ENCODE measurements at places on chromosomes 4 and X.

GRCh38 chr4:98430708-98431403 lies 169.7 kb downstream of the RAP1GDS1 start:
- no peak for DNase-seq

DNA sequence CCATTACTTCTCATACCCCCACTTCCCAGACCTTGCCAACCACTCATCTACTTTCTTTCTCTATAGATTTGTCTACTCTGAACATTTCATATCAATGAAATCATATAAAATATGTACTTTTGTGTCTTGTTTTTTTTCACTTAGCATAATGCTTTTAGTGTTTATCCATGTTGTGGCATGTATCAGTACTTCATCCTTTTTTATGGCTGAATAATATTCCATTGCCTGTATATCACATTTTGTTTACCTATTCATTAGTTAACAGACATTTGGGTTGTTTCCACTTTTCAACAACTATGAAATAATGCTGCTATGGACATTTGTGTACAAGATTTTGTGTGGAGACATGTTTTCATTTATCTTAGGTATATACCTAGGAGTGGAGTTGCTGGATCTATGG lies 324.1 kb downstream of the OPHN1 start:
- DNase-seq: no peak

GRCh38 chr4:7908668-7909067 lies 31.0 kb downstream of the AFAP1 start:
- no peak for DNase-seq

DNA sequence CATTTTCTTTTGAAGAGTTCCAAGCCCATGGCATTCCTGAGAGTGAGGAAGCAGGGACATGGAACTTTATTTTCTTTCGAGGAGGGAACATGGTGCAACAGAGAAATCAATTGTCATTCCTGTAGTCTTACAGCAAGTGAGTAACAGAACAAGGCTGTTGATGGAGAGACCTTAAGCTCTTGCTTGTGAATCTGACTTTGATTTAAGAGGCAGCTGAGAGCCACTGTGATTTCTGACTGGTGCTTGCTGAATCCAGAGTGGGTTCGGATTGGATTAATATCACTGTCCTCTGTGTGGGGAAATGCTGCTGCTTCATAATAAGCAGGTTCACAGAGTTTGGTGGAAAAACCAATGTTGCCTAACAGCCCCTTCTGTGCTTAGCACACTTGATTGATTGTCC lies 4.7 kb upstream of the ATP1B4 start:
- no peak for DNase-seq

GRCh38 chr4:140256941-140257340 lies 103.0 kb upstream of the MAML3 start:
- DNase-seq: no peak

DNA sequence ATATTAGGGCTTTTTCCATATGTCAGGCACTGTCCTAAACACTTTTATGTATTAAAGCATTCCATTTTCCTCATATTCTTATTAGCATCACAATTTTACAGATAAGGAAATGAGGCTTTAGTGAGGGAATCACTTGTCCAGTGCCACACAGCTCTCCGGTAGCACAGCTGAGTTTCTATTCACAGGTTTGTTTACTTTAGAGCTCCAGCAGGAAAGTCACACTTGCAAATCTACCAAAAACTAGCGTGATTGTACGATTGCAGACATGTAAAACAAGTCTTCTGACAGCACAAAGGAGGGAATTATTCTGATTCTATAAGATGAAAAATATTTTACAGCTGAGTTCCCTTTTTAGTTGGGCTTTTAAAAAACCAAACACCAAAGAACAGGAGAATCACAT lies 472.1 kb downstream of the TMA16 start:
- no peak for DNase-seq

- DNase-seq: no peak
These were observed 2.3 kb downstream of the XKRX start for GRCh38 chrX:100926453-100926852.

- no peak for DNase-seq
These were observed 46.3 kb upstream of the FAM241A start for GRCh38 chr4:112098841-112099530.

GRCh38 chr4:8844976-8845690 lies 26.5 kb downstream of the HMX1 start:
- no peak for DNase-seq

- DNase-seq: no peak
These were observed 6.5 kb downstream of the WFS1 start for GRCh38 chr4:6275898-6276806.

GRCh38 chr4:24720979-24721378 lies 74.4 kb upstream of the SOD3 start:
- DNase-seq: no peak

DNA sequence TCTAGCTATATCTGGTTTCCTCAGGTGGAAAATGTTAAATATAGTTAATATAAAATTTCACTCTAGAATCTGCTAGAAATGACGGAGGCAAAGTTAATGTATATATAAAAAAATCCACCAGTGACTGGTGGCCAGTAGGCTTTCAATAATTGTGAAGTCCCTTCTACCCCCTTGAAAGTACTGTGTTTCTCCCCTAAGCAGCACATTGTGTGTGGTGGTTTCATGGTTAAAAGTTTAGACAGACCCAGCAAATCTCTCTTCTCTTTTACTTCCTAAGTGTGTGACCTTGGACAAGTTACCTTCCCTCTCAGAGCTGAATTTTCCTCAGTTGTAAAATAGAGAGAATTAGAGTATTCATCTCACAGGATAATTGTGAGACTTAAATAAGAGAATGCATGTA lies 600 bp upstream of the HEPH start:
- no peak for DNase-seq

GRCh38 chrX:104565791-104566680 lies at the start of gene IL1RAPL2:
Gene IL1RAPL2 (plus strand): TSS chrX:104566199.
- DNase-seq: no peak

- DNase-seq: no peak
These were observed 351.9 kb upstream of the FTHL17 start for GRCh38 chrX:31423609-31424189.

DNA sequence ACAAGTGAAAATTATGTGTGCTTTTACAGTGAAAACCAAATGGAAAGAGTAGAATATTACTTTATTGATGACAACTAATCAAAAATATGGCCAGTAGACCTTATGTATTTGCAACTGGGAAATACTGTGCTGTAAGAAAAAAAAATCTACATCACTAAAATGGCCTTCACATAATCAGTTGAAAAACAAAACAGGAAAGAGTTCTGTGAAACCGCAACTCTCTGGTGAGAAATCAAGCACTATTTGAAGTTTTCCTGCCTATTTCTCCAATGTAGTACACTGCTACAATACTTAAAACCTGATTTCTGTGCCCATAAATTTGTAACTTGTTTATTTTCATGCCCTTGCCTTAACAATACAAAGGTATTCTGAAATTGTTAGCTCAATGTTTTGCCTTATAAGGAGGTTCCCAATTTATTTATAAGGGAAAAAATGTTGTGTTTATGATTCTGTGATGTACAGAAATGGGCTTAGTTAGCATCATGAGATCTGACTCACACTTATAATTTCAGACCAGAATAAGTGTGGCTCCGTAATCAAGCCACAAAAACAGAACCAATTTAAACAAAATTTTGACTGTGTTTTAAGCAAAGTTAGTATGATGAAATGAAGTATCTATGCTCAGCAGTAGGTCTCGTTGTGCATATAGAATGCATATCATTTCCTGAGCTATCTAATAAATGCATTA lies 147.1 kb downstream of the FAT4 start:
- no peak for DNase-seq

GRCh38 chr4:109472343-109472761 lies 38.7 kb downstream of the SEC24B start:
- no peak for DNase-seq

DNA sequence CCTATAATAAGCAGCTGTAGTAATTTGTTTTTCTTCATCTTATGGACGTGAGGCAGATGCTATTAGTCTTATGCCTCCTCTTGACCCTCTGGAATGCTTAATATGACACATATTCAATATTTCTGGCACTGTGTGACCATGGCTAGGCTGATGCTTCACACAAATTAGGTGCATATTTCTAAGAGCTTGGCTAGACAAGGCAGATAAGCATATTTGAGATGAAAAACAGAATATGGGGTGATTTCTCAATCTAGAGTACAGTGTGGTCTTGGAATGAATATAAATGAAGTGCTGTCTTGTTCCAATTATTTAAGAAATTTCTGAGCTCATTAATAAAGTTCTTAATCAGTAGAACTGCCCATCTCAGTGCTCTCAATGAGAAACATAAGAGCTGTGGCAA lies 156.2 kb downstream of the NPNT start:
- DNase-seq: no peak

GRCh38 chr4:38621028-38621684 lies 42.8 kb upstream of the KLF3 start:
- DNase-seq: peak; percentile 70

GRCh38 chr4:1522606-1523005 lies 116.4 kb upstream of the NKX1-1 start:
- no peak for DNase-seq

GRCh38 chr4:68948044-68948743 lies 3.4 kb downstream of the UGT2A3 start:
- DNase-seq: no peak
